ENCODE measurements at places on chromosomes 5 and 9.
A peak's percentile ranks its signal among the peaks of the same experiment; 100 is the strongest.

DNA sequence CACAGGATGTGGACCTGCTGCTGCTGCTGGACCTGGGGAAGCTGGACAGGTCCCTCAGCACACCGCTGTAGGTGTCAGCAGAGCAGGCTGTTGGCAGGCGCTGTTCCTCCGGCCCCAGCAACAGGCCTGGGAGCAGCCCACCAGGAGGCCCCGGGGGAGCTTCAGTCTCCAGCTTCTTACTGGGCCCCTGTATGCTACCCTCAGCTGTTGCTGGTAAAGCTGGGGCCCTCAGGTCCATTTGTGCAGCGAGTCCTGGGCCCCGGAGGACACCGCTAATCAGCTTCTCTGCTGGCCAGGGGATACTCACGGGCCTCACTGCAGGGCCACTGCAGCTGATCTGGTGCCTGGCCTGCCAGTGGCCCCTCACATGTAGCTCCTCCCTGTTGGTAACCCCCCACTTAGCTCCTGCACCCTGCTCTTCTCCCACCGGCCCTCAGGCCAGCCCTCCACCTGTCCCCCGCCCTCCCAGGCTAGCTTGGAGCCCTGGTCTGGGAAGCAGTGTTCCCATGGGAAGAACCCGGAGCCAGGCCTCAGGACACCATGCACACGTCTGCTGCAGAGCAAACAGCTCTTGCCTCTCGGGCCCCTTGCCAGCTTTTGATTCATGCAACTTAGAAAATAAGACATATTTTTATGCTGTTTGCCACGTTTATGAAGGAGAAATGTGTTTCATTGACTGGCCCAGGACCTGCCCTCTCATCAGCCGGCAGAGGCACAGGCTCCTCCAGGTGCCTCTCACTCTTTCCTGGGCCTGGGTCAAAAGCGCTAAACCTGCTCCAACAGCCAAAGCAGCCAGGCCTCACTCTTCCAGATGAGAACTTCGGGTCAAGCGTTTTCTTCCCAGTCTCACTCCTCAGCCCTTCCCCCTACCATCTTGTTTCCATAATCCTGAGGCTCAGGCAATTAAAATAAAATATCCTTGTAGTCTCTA is 61.0 kb upstream of the ADAMTS2 start:
- no peak for DNase-seq

GRCh38 chr9:36961051-36961450 is 73.0 kb downstream of the PAX5 start:
- no peak for DNase-seq

DNA sequence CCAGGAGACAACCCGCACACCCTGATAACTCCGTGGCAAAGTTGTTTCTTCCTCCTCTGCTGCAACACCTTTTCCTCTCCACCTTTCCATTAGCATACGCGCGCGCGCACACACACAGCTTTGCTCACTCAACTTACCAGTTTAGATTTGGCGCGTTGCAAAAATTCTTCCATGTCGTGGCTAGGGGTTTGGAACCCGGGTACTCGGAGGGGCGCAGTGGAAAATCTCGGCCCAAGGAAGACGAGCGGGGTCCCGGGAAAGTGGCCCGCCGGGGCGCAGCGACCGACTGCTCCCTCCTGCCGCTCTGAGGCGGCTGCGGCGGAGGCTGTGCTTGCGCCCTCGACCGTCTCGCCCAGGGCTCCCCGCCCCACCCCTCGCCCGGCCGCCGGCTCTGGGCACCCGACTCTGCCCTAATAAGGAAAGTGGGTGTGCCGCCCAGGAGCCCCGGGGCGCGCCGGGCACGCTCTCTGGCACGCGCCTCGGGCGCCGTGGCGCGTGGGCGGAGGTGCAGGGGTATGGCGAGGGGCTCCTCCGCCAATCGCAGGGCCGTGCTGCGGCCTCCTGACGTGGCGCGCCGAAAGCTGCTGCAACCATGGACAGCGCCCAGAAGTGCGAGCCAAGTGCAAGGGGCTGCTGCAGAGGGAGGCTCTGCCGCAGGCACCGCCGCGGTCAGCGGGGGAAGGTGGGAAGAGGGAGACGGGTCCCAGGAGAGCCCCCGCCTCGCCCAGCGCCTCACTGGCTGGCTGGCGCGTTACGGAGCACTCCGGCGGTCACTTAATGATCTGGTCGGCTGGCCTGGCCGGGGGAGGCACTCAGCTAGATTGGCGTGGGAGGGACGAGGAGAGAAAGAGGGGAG is at the start of gene PRUNE2:
Gene PRUNE2 (minus strand): TSS at position 324 of the 856 bp plus-strand sequence. CDS start 151 bp downstream, at position 173.
- DNase-seq, result peak; percentile 42

DNA sequence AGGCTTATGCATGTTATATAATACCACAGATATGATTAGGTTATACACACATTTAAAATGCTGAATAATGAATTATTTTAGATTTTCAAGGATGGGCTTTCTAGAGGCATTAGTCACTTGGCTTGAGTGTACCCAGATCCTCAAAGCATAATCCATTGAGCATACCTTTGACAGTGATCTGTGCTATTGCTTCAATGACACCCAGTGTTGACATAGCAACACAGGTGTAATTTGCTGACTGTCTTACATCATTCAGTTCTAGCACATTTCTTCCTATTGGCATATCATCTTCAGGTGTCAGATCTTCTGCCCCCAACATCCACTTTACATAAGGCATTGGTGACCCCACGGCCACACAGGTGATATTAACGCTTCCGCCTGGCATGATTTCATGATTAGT is 721.5 kb upstream of the DMAC1 start:
- no peak for DNase-seq

GRCh38 chr5:17912794-17913193 is 278.5 kb downstream of the TAF11L14 start:
- DNase-seq, result no peak

DNA sequence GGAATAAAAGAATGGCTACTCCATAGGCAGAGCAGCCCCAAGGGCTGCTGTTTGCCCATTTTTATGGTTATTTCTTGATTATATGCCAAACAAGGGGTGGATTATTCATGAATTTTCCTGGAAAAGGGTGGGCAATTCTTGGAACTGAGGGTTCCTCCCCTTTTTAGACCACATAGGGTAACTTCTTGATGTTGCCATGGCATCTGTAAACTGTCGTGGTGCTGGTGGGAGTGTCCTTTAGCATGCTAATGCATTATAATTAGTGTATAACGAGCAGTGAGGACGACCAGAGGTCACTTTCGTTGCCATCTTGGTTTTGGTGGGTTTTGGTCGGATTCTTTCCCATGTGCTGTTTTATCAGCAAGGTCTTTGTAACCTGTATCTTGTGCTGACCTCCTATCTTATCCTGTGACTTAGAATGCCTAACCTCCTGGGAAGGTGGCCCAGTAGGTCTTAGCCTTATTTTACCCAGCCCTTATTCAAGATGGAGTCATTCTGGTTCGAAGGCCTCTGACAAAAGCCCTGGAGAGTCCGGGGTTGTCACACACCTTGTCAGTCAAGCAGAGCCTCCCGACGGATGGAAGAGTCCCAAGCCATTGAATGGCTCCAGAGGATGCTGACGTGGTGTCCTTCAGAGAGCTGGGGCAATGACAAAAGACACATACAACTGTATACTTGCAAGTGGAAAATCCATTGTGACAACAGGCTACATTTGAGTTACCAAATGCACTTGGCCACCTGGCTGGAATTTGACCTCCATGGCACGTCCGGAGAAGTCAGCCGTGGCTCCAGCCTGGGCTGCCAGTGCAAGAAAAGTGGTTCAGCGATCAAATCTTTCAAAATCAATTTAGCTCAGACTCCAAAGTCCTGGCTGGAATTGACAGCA is 67.1 kb upstream of the CLINT1 start:
- DNase-seq, result no peak

- no peak for DNase-seq
These were observed 661.8 kb upstream of the RIOK2 start for GRCh38 chr5:97844797-97845196.

GRCh38 chr9:115349542-115349941 is 231.6 kb upstream of the TNC start:
- no peak for DNase-seq

GRCh38 chr5:142421621-142422397 is 97.0 kb upstream of the SPRY4 start:
- no peak for DNase-seq

DNA sequence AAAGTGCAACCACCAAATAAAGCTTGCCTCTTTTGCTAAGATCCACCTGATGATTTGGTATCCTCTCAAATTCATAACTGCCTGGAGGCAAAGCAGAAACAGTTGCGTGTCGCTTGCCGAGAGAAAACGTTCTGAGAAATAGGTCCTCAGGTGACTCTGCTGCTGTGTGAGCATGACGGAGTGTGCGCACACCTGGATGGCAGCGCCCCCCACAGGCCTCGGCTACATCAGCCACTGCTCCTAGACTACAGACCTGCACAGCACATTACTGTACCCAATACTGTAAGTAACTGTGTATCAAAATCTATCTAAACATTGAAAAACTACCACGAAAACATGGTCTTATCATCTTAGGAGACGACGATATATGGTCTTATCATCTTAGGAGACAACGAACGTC is 87.4 kb downstream of the CAMSAP1 start:
- no peak for DNase-seq

DNA sequence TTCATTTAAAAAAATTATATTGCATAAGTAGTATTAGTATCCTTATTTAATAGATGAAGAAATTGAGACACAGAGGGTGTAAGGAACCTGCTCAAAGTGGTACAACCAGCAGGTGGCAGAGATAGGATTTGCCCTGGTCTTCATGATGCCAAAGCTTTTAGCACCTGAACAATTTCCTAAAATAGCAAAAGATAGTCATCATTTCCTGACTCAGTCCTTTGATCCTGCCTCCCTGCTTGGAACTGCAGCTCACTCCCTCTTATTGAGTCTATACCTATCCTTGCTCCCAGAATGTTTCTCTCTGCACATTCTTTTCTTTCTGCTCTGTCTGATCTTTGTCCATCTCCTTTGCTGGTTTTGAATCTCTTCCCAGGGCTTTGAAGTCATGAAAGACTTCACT is 155.8 kb downstream of the FRMD3 start:
- DNase-seq, result no peak

- DNase-seq, result no peak
These were observed 19.1 kb upstream of the NEK6 start for GRCh38 chr9:124238546-124239140.

GRCh38 chr5:66864240-66864884 is 268.2 kb downstream of the MAST4 start:
- peak; percentile 19 for DNase-seq

DNA sequence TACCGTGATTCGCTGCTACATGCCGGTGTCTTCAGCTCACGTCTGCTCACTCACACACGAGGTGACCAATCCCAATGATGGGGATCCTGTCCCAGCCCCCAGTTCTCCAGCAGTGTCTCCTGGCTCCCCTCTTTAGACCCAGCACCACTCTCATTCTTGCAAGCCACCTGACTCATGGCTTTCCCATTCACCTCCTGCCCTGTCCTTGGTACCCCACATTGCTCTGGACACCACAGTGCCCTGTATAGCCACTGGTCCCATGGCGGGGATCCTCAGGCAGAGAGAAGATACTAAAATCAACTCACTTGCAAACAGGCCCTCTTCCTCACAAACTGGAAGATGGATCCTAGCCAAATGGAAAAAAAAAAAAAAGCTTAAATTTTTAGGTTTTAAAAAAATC is 81.0 kb downstream of the SLIT3 start:
- DNase-seq, result no peak

All from HFF-Myc (cell line).